ENCODE measurements at places on chromosomes 11 and 22.

DNA sequence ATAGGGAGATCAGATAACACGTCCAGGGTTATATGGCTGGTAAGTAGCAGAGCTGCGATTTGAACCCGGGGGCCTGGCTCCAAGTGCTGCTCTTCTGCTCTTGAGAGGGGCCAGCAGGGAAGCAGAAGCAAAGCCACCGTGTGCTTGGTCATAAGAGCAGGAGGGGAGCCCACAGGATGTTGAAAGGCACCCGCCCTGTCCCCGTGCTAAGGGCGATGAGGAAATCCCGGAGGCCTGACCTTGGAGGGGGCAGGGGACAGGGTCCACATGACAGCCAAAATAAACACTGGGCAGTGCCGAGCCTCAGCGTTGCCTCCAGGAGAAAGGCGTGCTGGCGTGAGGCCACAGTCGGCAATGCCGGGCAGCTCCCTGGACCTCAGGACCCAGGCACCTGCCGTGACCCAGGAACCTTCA is 28.8 kb downstream of the TOM1 start:
- no peak for DNase-seq

- no peak for DNase-seq
Observed at GRCh38 chr22:36816636-36817524, at the start of gene PVALB. Gene PVALB (minus strand): TSS chr22:36817035. CDS start chr22:36817005, 30 bp downstream.

DNA sequence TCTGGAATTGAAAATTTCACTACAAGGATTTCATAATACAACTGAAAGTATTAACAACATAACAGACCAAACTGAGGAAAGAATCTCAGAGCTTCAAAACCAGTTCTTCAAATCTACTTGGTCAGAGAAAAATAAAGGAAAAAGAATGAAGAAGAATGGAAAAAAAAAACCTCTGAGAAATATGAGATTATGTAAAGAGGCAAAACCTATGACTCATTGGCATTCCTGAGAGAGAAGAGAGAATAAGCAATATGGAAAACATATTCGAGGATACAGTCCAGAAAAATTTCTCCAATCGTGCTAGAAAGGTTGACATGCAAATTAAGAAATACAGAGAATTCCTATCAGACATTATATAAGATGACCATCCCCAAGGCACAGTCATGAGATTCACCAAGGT is 23.4 kb upstream of the GPR83 start:
- DNase-seq: no peak

GRCh38 chr11:11987503-11988022 is 20.9 kb downstream of the DKK3 start:
- DNase-seq: no peak

GRCh38 chr11:124612567-124613246 is 1.5 kb downstream of the PANX3 start:
- no peak for DNase-seq

GRCh38 chr22:50461536-50461935 is 13.3 kb downstream of the SBF1 start:
- no peak for DNase-seq

GRCh38 chr11:114307524-114308203 is 11.5 kb downstream of the NNMT start:
- no peak for DNase-seq

DNA sequence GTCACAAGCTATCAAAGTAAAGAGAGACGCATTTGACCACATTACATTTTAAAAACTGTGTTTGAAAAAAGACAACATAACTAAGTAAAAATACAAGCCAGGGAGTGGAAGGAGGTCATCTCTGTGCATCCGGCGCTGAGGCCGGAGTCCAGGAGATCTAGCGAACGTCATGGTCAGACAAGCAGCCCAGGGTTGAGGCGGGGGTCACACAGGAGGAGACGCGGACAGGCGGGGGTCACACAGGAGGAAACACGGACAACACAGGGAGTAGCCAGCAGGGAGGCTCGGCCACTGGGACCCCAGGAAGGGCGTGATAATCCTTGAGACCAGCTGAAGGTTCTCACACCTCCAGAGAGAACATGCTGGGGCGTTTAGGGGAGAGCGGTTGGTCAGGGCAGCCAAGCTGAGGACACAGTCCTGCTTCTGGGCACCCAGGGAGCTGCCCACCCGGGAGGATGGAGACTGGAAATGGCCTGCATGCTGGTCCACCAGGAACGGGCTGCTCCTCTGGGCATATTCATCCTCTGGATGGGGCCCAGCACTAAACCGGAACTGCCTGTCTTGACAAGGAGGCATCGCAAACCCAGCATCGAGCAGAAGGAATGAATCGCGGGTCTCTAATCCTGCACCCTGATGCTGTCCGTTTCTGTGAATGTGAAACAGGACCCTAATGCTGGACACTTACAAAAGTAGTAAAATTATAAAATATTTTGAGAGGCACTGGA is 40.9 kb upstream of the MUC5AC start:
- no peak for DNase-seq
